ENCODE measurements at places on chromosomes 12 and 14.
A peak's percentile ranks its signal among the peaks of the same experiment; 100 is the strongest.

DNA sequence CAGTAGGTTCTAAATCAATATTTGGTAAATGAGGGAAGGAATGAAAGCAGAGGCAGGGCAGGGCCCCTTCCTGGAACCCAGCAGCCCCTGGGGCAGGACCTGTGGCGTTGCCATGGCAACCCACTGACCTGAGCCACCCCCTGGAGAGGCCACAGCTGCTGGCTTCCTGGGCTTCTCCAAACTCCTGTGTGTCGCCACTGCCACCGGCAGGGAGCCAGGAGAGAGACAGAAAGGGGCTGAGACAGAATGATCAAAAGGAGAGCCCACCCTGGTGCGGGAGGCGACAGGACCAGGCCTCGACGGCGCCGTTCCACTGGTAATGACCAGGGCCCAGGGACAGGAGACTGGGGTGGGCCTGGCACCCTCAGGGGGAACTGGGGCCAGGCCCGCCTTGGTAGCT is 18.2 kb downstream of the RFX4 start:
- no peak for DNase-seq

DNA sequence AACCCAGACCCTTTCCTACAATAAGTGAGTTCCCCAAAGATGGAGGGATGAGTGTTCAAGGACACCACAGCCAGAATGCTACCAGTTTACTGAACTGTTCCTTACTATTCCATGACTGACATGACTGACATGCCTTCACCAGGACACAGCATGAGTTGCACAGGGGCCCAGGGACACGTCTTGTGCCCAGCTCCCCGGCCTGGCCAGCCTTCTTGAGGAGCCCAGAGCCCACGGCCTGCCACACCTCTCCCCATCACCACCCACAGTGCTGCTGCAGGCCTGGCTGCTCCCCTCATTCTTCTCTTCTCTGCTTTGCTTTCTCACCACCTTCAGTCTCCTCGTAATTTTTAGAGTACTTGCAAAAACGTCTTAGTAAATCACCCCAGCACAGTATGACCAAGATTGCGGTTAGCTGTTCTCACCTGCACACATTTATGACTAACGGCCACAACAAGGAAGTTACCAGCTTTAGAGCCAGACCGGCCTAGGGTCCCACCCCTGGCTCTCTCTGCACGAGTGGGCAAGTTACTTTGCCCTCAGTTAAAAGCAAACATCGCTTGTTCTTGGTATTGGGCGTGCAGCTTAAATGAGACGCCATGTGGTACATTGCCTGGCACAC is 18.5 kb downstream of the PPP2R5E start:
- peak; percentile 5 for DNase-seq

- no peak for DNase-seq
These were observed 21.4 kb upstream of the CMKLR1 start for GRCh38 chr12:108360487-108360886.

- DNase-seq, result no peak
These were observed 104.0 kb downstream of the RIN3 start for GRCh38 chr14:92617581-92617980.

DNA sequence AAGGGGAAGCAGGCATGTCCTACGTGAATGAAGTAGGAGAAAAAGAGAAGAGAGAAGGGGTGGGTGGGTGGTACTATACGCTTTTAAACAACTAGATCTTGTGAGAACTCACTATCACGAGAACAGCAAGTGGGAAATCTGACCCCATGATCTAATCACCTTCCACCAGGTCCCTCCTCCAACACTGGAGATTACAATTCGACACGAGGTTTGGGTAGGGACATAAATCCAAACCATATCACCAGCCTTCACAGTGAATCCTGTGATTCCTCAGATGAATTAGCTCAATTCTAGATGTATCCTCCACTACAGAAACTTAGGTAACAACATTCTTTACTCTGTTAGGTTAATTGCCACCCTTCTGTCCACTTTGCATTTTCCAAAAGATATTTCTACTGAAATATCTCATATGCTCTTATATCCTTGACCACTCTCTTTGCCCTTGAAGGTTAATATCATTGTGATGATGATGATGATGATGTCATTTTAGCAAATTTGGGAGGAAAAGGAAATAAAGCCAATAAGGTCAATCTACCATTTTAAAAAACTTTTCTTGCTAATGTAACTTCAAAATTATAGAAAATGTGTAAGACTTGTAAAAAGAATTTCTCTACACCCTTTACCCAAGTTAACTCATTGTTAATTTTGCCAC is 23.2 kb upstream of the CCNT1 start:
- DNase-seq, result no peak
